Nephron progenitor cell (in vitro differentiated cells): ENCODE measurements at places on chromosomes 6 and 20.

GRCh38 chr20:61980647-61981583 is 84.8 kb downstream of the TAF4 start:
- peak; percentile 33 for DNase-seq

- DNase-seq, result no peak
Observed at GRCh38 chr6:168906391-168906790, 347.3 kb downstream of the THBS2 start.

- DNase-seq, result no peak
Observed at GRCh38 chr20:9051508-9051907, 17.4 kb upstream of the PLCB4 start.

DNA sequence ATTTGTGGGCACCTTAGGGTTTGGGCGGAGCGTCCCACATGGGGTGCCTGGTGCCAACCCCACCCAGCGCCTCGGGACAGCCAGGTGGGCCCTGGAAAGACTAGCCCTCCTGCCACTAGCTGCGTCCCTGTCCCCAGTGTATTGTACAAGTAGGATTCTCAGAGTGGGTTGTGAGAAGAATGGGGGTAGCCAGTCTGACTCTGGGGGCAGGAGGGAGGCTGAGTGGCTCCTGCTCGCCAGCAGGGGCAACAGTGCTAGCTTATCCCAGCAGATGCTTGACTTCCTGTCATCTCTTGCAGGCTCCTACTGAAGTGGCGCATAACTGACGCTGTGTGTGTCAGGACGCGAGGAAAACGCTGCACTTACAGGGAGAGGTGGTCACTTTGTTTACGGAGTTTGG is 9.3 kb downstream of the PSMA7 start:
- DNase-seq, result no peak

DNA sequence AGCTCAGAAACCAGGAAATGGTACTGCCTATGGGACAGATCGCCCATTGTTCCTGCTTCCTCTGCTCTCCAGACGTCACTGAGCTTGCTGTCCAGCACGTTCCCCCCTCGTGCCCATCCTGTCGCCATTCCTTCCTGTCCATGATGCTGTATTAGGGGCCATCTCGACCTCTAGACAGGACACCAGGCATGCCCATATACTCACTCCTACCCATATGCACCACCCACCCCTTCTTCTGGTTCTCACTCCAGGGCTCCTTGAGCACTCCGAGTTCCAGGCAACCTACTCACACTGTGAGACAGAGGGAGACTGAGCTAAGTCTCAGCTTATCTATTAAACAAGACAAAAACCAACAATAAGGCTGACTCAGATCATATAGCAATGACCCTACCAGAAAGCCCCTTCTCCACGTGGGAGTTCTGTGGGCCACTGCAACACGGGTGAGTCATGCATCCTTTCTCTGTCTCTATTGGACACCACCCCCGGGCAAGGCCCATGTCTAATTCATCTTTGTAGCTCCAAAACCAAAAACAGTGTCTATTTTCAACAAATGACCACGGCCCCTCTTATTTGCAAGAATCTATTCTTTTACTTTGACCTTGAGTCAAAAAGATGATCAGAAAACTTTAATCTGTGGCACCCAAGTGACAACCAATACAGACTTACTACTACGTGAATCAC is 65.7 kb downstream of the PSMG4 start:
- DNase-seq, result no peak

DNA sequence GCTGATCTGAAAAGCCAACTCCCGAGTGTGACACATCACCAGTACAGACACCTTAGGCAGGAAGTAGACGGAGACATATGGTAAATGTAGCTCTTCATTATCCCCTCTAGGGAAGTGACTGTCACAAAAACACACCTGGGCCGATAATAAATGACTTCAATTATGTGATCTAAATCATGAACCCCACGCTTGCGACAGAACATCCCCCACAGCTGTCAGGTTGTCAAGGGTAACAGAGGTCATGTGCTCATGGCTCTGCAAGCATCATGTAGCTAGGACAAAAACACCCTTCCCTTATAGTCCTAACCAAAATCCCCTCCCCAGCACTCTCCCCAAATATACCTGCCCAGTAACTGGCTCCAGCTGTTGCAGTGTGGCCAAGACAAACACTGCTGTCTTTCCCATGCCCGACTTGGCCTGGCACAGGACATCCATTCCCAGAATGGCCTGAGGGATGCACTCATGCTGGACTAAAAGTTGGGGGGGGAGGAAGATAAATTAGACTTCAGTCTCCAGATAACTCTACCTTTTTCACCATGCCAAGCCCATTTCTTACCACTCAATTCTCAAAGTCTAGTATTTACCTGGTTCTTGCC is 2.9 kb downstream of the DDX39B start:
- no peak for DNase-seq

DNA sequence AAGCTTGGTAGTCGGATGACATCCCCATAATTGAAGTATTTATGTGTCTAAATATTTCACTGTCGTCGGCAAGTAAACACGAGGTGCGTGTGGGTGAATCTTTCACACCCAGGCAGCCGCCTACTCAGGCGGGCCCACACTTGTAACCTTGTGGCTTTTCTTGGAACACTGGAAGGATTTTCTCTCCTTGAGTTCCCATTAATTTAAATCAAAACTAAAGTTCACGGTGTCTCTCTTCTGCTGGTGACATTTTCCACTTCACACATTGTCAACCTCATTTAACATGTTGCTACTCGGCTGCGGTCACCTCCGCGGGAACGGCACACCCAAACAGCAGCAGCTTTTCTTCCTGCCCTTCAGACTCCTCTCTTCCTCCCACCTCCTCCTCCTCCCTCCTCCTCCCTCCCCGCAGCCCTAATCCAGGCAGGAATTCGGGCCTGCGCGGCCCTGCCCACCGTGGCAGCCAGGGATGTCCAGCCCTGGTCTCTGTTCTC is 336.6 kb downstream of the QKI start:
- no peak for DNase-seq

DNA sequence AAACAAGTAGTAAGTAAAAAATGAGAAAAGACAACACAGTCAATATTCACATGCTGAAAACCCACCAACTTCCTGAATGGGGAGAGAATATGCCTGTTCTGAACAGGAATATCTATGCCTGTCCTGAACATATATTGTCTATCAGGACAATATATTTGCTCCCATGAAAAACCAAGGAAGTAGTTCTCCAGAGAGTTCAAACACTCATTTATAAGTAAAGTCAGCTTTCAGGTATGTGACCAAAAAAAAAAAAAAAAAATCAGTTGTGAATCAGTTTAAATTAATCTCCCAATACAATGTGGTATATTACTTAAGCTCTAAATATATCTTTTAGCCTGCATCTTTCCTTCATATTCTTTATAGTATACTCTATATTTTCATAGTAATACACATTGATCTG is 119.5 kb downstream of the MYB start:
- DNase-seq, result no peak

DNA sequence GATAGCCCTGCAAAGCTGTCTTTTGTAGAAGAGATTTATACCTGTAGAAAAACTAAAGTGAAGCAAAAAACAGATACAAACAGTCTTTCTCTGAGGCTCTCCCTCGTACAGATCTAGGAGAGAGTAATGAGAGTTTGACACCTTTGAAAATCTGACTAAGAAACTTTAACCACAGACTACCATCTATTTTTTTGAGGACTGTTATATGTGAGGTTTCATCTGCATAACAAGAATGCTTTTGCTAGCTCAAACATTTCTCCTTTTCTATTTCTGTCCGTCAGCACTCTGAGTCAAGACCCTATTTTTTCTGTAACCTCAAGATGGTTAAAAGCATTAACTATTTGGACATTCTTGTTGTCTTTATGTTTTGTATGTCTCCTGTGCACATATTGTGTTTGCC is 193.0 kb downstream of the BTBD3 start:
- DNase-seq, result no peak

GRCh38 chr6:137390334-137390733 is 103.9 kb downstream of the OLIG3 start:
- DNase-seq, result no peak

DNA sequence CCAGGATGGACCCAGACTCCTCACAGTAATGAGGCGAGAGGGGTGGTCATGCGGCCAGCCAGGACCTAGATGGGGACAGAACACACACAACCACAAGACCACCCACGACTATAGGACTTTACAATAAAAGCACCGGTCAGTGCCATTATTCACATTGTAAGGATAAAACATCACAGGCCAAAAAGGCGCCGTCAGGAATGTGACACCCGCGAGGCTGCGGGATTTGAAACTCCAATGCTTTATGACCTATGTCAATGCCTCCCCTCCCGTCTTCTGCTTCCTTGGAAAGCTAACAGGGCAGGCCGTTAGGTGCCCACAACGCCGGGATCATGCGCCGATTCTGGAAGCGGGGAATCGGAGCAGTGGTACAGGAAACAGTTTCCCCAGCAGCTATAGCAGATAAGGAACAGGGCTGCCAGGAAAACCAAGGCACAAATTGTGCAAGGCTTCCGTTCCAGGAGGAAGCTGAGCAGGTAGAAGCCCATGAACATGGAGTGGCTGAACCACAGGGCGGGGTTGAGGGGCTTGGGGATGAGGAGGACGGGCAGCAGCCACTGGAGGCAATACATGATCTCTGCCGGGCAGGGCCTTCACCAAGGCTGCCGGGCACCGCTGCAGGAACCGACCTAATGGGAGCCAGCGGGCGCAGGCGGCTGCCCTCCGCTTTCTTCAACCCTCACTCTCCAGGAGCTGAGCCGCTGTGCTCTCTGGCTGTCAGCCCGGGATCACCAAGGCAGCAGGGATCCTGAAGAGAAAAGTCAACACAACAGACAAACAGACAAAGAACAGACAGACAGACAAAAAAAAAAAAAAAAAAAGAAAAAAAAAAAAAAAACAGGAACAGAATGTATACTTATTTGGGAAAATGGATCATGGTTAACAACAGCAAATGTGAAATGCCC is 2.2 kb upstream of the NNAT start:
- DNase-seq, result peak; percentile 40

DNA sequence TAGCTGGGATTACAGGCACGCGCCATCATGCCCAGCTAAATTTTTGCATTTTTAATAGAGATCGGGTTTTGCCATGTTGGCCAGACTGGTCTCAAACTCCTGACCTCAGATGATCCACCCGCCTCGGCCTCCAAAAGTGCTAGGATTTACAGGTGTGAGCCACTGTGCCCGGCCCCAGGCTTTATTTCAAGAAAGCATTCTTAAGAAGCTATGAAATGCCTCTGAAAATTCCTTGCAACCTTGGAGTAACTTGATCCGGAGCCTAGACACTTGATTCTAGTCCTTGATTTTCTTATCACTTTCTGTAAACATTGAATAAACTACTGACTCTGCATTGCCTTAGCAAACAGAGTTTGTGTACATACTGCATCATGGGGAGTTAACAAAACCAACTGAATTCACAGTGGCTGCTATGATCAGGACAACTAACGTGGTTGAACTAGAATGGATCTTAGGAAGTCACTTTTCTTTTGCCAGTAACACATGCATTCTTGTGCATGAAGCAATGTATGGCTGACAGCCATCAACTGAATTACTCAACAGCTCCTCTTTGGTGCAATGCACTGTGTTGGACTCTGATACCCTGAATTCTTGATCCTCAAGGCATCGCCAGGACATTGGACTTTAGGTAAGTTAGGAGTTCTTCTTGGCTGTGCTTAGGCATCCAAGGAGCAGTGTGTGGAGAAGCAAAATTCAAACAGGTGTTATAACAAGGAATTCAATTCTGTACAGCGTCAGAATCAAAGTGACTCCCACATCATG is 102.8 kb upstream of the TMEM170B start:
- DNase-seq, result no peak

DNA sequence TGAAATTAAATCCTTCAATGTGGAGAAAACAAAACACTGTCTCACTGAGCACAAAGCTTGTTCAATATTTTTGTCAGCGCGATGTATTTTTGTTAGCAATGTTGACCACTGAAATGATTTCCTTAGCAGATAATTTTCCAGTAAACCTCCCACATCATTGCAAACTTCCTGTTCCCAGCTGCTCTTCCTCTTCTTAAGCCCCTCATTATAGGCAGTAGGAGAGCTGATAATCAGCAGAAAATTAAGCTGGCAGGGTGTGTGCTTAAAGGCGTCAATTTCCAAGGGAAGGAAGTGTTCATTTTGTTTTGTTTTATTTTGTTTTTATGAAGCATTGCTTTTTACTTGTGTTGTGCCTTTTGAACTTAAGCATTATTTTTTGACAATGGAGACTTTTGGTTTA is 29.1 kb upstream of the TMEM14A start:
- DNase-seq, result no peak

DNA sequence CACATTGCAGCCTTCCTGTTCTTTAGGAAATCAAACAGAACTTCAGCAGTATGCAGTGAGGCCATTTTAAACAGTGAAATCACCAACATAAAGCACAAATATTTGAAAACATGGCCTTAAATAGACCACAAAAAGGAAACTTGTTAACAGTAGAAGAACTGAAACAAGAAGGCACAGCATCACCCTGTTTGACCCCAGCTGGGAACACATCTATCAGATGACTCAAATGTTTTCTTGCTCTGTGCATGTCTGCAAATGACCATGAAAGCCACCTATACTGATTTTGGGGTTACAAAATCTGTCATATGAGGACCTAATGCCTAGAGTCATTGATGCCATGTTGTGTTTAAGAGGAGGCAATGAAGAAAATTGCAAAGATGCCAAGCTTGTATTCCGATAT is 123.8 kb upstream of the ADGRF1 start:
- no peak for DNase-seq

DNA sequence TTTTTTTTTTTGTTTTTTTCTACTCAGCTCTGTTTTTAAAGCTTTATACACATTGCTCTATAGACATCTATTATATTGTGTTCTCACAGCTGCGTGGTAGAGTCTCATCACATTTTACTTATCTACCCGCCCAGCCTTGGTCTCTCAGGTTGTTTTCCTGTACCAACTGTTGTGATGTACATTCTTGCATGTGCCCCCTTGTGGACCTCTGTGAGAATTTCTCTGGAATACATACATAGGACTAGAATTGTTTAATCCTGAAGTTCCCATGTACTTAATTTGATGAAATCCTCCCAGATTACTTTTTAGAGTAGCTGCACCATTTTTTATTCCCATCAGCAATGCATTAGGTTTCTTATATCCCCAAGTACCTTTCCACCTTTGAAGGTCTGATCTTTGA is 40.4 kb upstream of the TINAG start:
- DNase-seq, result peak; percentile 22
